Head of caudate nucleus (tissue), 42 donors: ENCODE measurements at places on chromosomes 16 and 17.

DNA sequence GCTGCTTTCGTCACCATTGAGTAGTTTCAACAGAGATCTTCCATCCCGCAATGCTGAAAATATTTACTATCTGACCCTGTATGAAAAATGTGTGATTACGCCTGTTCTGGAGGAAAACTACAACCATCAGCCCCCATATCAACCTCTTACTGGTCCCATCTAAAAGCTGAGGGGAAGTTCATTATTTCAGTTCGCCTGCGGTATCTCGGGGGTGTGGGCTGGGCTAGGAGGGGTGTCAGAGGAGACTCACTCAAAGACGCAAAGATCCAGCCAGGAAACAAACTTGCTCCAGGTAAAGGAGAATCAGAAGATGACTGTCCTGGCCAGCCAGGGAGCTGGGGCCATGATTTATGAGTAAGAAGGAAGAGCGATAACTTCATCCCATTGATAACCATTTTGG, 13.7 kb downstream of the CACNG1 start:
- DNase-seq: no peak

- DNase-seq: no peak
Measured at GRCh38 chr16:84354306-84354705, 14.0 kb upstream of the ATP2C2 start.

DNA sequence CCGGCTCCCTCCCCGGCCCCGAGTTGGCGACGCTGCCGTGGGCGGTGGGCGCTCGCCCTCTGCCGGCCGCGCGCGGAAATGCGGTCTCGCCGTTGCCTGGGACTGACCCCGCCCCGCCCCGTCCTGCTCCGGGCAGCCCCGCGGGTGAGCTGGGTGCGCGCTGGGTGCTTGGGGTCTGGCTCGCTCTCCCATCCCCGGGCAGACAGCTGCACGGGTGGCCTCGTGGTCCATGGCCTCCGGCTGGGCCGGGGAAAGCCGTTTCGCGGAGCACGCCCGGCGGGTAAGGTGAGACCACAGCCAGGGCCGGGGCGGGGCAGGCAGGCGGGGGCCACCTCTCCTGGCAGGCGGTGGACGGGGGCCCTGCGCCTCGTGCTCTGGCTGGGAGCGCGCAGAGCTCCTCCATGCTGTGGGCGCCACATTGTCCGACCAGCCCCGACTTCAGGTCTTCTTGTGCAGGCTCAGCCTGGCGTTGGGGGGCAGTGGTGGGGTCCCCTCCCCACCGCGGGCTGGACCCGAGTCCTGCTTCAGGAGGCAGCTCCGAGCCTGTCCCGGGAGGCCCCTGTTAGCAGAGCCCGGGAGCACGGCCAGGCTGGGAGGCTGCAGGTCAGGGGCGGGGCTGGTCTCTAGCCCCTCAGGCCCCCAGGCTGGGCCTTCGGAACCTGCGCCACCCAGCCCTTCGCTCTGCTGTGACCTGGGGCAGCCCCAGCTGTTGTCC, 7.0 kb upstream of the C1QTNF8 start:
- DNase-seq: peak; percentile 60

- no peak for DNase-seq
Measured at GRCh38 chr16:76164970-76165558, 112.1 kb upstream of the CNTNAP4 start.

- peak; percentile 25 for DNase-seq
Measured at GRCh38 chr16:85335584-85336491, 223.6 kb upstream of the CIBAR2 start.

DNA sequence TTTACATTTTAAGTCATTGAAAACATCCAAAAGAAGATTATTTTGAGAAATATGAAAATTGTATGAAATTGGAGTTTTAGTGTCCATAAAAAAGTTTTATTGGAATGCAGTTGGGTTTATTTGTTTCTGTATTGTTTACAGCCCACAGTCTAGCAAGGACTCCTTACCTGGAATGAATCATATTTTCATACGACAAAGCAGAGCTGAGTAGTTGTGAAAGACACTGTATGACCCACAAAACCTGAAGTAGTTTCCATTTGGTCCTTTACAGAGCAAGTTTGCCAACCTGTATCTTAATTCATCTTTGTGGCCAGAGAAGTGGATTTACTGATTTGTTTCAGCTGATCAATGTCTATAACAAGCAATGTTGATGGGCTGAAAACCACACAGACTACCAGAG, 10.3 kb downstream of the CCL18 start:
- no peak for DNase-seq

DNA sequence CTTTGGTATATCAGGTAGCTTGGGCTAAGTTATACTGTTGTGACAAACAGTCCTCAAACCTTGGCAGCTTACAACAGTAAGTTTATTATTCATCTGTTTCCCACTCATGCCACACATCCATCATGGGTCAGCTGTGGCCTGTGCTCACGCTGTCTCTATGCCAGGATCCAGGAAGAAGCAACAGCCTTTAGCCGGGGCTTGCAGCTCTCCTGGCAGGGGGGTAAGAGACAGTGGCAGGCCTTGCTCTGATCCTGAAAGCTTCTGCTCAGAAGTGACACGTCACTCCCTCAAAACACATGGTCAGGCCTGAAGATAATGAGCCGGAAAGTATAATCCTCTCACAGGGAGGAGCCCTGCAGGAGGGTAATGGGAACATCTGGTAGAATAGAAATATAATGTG, 377.6 kb downstream of the CPPED1 start:
- no peak for DNase-seq

- no peak for DNase-seq
Measured at GRCh38 chr16:59909262-59909661, 1175.1 kb upstream of the GOT2 start.

GRCh38 chr17:74860229-74860871, 665 bp upstream of the GRIN2C start:
- DNase-seq: no peak

DNA sequence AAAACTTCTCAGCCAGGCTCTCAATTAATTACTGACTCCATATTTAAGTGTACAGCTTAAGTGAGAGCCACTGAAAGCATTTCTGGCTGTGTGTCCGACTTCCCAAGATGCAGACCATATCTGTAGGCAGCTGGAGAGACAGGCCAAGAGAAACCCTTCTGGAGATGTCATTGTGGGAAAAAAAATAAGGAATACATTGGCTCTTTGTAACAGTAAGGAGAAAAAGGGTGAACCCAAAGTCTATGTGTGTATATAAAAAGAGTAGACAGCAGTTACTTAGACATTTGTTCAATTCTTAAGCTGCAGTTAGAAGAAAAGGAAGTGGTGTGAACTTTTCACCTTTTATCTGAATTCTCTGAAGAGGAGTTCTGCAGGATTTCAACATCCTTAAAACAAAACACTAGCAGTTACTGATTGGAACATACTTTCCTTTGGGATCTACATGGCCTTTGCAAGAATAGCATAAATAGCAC, 21.7 kb downstream of the FAM117A start:
- no peak for DNase-seq

DNA sequence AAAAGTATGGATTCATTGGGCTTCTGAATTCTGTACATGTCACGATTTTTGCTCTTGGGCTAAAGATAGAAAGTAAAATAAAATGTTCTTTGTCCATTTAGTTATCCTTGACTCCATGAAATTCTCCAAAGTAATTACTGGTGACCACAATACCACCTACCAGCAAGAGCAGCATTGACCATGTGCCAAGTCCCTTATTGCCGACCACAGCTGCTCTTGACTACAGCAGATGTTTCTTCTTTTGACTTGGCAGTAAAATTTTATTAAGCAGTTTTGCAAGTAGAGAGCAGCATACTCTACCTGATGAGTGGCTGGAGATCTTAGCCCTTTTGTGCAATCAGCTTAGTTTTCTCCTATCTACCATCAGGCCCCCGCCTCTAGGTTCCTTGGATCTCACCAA, 152.2 kb upstream of the TBX2 start:
- no peak for DNase-seq

- peak; percentile 64 for DNase-seq
Measured at GRCh38 chr16:12271006-12271405, 294.5 kb downstream of the SNX29 start.

GRCh38 chr17:11786711-11787438, 188.6 kb downstream of the DNAH9 start:
- no peak for DNase-seq

- no peak for DNase-seq
Measured at GRCh38 chr17:31724619-31725018, 134.4 kb downstream of the COPRS start.

DNA sequence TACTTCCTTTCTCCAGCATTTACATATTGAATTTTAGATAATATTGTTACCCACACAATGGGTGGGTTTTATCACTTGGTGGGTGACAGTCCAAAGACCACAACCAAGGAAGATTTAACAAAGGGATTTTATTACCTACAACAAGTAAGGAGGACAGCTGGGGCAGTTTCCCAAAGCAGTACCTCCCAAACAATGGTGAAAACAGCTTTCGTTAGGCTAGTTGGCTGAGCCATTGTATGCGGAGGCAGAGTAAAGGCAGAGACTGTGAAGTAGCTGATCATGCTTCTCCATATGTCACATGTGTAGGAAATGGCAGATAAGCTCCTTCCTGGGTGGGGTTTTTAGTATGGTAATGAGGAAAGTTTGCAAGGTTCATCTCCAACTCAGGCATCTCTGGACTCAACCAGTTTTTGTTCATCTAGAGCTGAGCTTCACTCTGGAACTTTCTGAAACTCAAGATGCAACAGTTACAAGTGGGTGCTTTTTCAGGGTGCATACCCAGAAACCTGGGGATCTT, 104.3 kb upstream of the PSMD7 start:
- no peak for DNase-seq

DNA sequence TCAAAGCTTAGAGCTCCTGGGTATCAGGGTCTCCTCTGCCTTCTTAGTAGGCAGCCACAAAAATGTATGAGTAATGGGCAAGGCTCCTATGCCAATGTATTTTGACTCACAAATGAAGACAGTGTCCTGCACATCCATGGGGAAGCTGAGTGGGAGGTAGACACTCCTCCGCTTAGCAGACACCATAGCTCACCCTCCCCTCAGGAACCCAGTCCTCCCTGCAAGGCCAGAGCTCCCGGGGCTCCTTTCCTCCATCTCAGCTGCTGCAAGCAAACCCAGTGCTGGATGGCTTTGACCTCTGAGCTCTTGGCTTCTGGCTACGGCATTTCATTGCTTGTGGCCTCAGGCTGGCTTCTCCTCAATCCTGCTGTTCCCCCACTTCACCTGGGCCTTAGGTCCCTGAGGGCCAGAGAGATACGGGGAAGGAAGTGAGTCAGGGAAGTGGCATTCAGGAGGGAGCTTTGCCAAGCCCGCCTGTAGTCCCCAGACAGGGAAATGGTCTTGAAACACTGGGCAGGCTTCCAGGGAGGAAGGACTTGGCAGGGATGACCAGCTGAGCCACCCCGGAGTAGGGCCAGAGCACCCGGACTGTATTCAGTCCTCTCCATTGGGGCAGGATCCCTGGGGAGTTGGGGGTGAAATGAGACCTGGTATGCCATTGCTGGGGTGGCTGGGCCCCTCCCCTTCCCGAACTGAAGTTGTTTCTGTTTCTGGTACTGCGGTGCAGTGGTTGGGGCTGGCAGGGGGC, 4.5 kb downstream of the ABCC3 start:
- DNase-seq: peak; percentile 44

GRCh38 chr17:76560877-76561221, 21.0 kb downstream of the PRCD start:
- no peak for DNase-seq

GRCh38 chr16:53769787-53770186, 65.8 kb downstream of the FTO start:
- no peak for DNase-seq

DNA sequence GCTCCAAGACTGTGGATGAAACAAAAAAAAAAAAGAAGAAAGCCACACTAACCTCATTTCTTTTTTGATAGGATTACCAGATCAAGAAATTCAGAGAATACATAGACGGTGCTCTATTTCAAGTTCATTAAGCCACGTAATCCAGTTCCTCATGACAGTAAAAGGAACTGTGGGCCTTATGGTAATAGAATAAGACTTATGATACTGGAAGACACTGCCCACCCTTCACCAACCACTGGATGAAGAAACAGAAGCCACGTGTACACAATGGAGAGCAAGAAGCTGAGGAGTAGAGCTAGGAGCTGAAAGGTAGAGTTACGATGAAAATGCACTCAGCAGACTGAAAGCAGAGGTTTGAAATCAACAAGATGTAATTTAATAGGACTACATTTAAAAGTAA, 11.2 kb downstream of the NCBP3 start:
- DNase-seq: no peak

- no peak for DNase-seq
Measured at GRCh38 chr17:50206604-50207293, 5.3 kb upstream of the COL1A1 start.

GRCh38 chr16:35149550-35149949, 1690.1 kb downstream of the TP53TG3F start:
- DNase-seq: no peak

DNA sequence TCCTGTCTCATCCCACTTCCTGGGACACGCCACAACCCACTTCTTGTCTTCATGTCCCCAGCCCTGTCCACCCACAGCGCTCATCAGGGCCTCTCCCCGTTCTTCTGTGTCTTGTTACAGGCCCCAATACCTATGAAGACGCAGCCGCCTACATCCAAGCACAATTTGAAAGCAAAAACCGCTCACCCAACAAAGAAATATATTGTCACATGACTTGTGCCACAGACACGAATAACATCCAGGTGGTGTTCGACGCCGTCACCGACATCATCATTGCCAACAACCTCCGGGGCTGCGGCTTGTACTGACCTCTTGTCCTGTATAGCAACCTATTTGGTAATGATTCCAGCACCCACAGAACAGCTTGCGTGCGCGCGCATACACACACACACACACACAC, 70.6 kb downstream of the AMFR start:
- peak; percentile 2 for DNase-seq

GRCh38 chr17:79811868-79812352, 15.0 kb upstream of the CBX8 start:
- DNase-seq: no peak

- peak; percentile 32 for DNase-seq
Measured at GRCh38 chr17:80220736-80221215, 549 bp downstream of the SLC26A11 start.

DNA sequence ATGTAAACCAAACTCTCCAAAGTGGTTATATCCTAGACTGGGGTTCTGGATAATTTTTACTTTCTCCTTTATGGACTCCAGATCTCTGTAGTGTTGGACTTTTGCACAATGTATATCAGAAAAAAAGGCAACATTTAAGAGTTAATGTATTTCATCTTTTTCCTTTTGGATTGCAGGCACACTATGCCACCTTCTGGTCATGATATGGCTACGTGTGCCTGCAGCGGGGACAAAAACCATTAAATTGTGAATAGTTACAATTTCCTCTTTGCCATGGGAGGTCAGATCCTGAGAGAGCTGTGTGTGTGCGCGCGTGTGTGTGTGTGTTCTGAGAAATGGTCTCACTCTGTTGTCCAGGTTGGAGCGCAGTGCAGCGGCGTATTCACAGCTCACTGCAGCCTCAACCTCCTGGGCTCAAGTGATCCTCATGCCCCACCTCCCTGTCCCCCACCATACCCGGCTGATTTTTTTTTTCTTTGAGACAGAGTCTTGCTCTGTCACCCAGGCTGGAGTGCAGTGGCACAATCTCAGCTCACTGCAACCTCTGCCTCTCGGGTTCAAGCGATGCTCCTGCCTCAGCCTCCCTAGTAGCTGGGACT, 4.3 kb upstream of the SGF29 start:
- no peak for DNase-seq

GRCh38 chr17:82245134-82246039, 16.5 kb downstream of the SLC16A3 start:
- no peak for DNase-seq
